A549 treated with CpdA at 1 μM for 4 hours (cell line): ENCODE measurements at places on chromosomes 16 and 17. TPM values are rescaled to one million over a fixed set of nuclear protein-coding genes. Genes with fewer than 3 reads are reported as not detected.

MT4 gene
- not detected in 5 replicates for total RNA-seq

GRB7 gene
- total RNA-seq, result 4.1 to 7.6 TPM (median 6.6 TPM) in 5 replicates

SCIMP gene
- total RNA-seq, result not detected in 5 replicates

ZNF213 gene
- 7.9 to 12.9 TPM (median 11.6 TPM) in 5 replicates for total RNA-seq

AARSD1 gene
- total RNA-seq, result 51.5 to 58.5 TPM (median 55.3 TPM) in 5 replicates

CIITA gene
- 0.08 to 0.17 TPM (median 0.16 TPM) in 5 replicates for total RNA-seq

SLC38A8 gene
- not detected in 5 replicates for total RNA-seq

RNF166 gene
- total RNA-seq, result 10.9 to 19.8 TPM (median 16.0 TPM) in 5 replicates

STX4 gene
- 62.0 to 77.3 TPM (median 76.2 TPM) in 5 replicates for total RNA-seq

PIP4K2B gene
- total RNA-seq, result 36.7 to 44.9 TPM (median 40.9 TPM) in 5 replicates

GLIS2 gene
- 23.8 to 32.9 TPM (median 31.4 TPM) in 5 replicates for total RNA-seq

ADAM11 gene
- 1.7 to 2.1 TPM (median 1.9 TPM) in 5 replicates for total RNA-seq

FBXW10B gene
- total RNA-seq, result 2.2 to 4.2 TPM (median 3.7 TPM) in 5 replicates

TMEM238L gene
- not detected in 5 replicates for total RNA-seq

CD300LB gene
- 0.06 to 0.22 TPM (median 0.09 TPM) in 3 of 5 replicates, not detected in the others for total RNA-seq

INCA1 gene
- total RNA-seq, result 1.0 to 1.6 TPM (median 1.3 TPM) in 5 replicates

GNG13 gene
- total RNA-seq, result not detected in 5 replicates

LRRC37B gene
- 8.7 to 11.8 TPM (median 10.6 TPM) in 5 replicates for total RNA-seq

WFDC1 gene
- total RNA-seq, result not detected in 5 replicates

TRAF4 gene
- total RNA-seq, result 56.8 to 78.8 TPM (median 75.3 TPM) in 5 replicates

RND2 gene
- total RNA-seq, result 0.13 to 0.24 TPM (median 0.15 TPM) in 5 replicates

ZSCAN10 gene
- total RNA-seq, result 0.03 TPM in 1 of 5 replicates, not detected in the others

KRT12 gene
- 0.08 TPM in 1 of 5 replicates, not detected in the others for total RNA-seq

WSB1 gene
- 65.4 to 86.8 TPM (median 79.1 TPM) in 5 replicates for total RNA-seq

QRICH2 gene
- 0.91 to 2.4 TPM (median 1.1 TPM) in 5 replicates for total RNA-seq

CTU2 gene
- 23.1 to 33.9 TPM (median 31.1 TPM) in 5 replicates for total RNA-seq

TTLL6 gene
- total RNA-seq, result 0.45 to 1.5 TPM (median 0.73 TPM) in 5 replicates

STAT3 gene
- 82.9 to 90.0 TPM (median 84.6 TPM) in 5 replicates for total RNA-seq

MMP2 gene
- 9.3 to 16.3 TPM (median 11.8 TPM) in 5 replicates for total RNA-seq

CFAP97D1 gene
- total RNA-seq, result 0.02 to 0.04 TPM (median 0.03 TPM) in 3 of 5 replicates, not detected in the others

ZNF689 gene
- 7.6 to 10.3 TPM (median 9.2 TPM) in 5 replicates for total RNA-seq

CACNG3 gene
- total RNA-seq, result not detected in 5 replicates

FBXW10 gene
- total RNA-seq, result 0.96 to 1.9 TPM (median 1.2 TPM) in 5 replicates

SHISA9 gene
- total RNA-seq, result 0.02 to 0.14 TPM (median 0.02 TPM) in 3 of 5 replicates, not detected in the others

KRT40 gene
- total RNA-seq, result not detected in 5 replicates

EPN3 gene
- 0.10 to 0.63 TPM (median 0.17 TPM) in 5 replicates for total RNA-seq
